ENCODE measurements at places on chromosomes 6 and 20.

GRCh38 chr6:110815015-110815410, 256 bp downstream of the CDK19 start:
- DNase-seq, result no peak

- no peak for DNase-seq
Observed at GRCh38 chr6:20254295-20254694, 42.0 kb upstream of the MBOAT1 start.

GRCh38 chr6:66866801-66867200, 1159.8 kb upstream of the EYS start:
- DNase-seq, result no peak

GRCh38 chr6:33344701-33345697, 27.5 kb upstream of the ZBTB22 start:
- DNase-seq, result peak; percentile 96

DNA sequence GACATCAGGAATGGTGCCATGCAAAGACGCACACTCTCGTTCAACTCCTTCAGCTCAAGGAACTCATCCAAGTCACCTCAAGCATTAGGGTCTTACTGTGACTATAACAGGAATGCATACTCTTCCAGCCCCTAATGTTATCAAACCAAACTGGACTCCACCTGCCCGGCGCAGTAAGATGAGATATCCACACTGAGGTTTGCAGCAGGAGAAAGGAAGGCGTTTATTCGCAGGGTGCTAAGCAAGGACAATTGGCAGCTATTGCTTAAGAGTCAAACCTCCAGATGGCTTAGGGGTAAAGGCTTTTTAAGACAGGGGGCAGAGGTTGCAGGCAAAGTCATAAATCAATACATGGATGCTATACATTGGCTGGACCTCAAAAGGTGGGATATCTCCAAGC, 159.4 kb upstream of the TAB2 start:
- no peak for DNase-seq

GRCh38 chr6:165884813-165885765, 222.0 kb upstream of the PDE10A start:
- DNase-seq, result peak; percentile 86

DNA sequence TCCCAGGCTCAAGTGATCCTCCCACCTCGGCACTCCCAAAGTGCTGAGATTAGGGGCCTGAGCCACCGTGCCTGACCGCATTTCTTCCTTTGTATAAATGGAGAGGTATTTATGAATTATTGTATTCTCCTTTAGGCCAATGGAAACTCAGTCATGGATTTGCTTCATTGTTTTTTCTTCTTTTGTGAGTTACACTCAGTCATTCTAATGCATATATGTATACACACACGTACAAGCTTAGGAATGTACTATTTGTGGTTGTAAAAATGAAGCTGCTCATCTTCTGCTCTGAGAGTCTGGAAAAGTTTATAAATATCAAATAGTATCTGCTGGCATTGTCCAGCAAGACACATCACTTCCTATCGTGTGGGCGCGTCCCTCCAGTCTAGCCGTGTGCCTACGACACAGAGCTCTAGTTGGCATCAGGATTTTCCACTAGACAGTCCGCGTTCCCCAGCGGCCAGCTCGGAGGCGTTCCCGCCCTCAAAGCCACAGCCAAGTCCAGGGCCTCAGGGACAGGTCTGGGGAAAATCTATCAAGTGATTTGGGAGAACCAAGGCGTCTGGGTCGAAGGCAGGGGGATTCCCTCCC, 215.2 kb downstream of the NFATC2 start:
- no peak for DNase-seq

- DNase-seq, result no peak
Observed at GRCh38 chr6:98843271-98844243, 9.2 kb downstream of the POU3F2 start.

DNA sequence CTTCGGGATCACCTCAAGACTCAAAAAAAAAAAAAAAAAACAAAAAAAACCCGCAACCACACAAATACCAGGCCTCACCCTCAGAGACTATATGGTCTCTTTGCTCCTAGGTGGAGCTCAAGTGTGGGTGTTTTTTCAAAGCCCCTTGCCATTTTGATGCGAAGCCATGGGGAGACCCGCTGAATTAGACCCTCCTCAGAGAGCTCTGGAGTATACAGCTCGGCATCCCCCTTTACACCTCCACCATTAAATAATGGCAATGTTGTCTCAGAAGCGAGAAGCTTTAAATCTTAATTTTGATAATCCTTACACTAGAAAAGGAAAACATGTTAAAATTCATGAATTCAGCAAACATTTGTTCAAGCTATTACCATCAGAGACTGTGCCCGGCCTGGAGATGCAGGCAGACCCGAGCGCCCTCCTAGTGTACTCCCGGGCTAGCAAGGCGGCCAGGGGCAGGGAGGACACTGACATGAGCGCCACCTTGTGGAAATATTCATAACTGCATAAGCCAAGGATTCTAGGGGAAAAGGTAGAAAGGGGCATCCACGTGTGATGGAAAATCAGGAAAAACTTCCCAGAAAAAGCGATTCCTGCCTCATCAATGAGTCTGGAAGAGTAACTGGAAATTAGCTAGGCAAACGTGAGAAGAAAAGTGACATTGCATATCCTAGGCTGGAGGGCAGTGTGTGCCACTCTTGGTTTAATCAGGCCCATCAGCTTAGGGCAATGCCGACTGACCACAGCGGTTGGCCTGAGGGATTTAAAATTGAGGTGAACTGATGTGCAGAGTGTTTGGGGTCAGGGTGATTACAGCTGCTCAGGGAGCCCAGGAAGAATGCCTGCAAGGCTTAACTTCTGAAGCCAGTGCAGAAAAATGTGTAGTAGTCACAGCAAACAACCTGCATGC, 72.5 kb downstream of the B3GAT2 start:
- DNase-seq, result peak; percentile 81

DNA sequence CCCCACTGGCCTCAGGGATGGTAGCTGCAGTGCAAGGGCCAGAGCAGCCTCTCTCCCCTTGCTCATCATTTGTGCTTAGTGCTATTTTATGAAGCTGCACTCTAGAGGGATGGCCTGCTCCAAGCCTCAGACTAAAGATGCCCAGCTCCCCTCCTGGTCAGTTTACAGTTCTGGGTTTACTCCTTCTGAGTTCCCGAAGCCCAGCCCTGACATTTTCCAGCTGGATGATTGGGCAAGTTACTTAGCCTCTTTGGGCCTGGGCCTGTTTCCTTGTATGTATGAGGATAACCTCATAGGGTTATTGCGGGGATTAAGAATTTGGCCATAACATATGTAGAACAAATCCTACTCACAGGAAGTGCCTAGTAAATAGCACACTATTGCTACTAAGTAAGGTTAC, 31.8 kb upstream of the EMILIN3 start:
- DNase-seq, result no peak

DNA sequence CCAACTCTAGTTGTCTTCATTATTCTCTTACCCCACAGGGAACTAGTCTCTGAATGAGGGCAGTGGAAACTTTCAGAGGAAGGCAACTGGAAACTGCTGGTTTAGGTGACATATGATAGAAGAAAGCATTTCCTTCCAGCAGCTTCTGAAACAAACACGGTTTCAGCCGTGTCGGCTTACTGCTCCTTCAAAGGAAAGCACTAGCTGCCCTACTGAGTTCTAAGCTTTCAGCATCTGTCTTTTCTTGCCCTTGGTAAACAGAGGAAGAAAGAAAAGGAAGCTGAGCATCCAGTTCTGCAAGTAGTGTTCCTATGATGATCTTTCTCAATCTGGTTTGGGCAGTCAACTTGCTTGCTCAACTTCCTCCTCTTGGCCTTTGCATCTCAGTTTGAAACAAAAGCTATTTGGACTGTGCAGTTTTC, 117.5 kb upstream of the CEP85L start:
- peak; percentile 59 for DNase-seq

DNA sequence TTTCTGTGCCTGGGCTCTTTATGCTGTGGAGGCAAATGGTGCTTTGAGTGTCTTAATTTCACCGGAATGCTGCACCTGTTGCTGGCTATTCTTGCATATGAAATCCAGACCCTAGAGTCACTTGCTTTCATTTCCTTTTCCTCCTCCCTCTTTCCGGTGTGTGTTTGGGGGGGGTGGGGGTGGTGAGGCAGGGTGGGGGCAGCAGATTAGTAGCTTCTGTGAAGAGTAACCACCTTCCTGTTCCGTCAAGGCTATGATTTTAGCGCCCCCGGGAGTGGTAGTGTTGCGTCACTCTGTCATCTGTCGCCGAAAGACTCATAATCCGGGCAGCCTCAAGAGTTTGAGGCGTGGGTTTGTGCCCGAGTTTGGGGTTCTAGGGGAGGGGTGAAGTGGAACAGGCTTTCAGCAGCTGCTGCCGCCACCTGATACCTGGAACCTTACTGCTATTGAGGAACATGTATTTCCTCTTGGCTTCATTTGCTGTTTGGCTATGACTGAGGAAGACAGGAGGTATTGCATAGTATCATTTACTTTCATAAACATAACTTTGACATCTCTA, 49.1 kb downstream of the UTRN start:
- DNase-seq, result peak; percentile 67

- no peak for DNase-seq
Observed at GRCh38 chr20:52096117-52096516, 95.5 kb downstream of the ZFP64 start.

DNA sequence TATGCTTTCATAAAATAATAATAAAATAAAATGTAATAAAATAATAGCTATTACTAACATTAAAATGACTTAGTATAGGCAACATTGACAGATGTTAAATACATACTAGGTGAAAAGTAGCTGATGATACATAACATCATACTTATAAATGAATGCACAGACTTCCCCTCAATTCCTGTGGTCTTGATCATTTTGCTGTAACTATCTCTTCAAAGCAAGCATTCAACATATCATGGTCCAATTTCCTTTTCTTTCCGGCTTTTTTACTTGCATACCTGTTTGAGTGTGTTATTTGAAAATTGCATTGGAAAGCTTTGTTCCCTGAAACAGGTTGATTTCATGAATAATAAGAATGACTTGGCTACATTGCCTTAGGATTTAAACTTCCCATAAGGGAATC, 309.3 kb downstream of the HDGFL1 start:
- DNase-seq, result no peak

GRCh38 chr6:12801141-12801540, 84.6 kb downstream of the PHACTR1 start:
- DNase-seq, result no peak

- no peak for DNase-seq
Observed at GRCh38 chr20:20369250-20370093, 1.6 kb downstream of the INSM1 start.

DNA sequence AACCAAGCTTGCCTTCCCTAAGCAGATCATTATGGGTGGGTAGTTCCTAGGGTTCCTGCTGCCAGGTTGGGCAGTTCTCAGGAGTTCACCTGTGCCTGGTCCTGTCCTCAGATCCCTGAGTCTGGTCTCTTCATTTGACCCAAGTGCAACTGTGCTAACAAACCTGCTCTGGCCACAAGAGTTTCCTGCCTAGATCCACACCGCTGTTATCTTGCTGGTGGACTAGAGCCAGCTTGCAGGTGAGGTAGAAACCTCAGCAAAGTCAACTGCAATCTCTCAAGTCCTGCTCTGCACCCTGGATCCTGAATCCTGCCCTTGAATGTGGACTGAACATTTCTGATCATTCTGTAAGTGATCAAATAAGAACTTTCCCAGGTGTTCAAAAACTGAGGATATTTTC, 191.8 kb upstream of the LRFN2 start:
- no peak for DNase-seq

DNA sequence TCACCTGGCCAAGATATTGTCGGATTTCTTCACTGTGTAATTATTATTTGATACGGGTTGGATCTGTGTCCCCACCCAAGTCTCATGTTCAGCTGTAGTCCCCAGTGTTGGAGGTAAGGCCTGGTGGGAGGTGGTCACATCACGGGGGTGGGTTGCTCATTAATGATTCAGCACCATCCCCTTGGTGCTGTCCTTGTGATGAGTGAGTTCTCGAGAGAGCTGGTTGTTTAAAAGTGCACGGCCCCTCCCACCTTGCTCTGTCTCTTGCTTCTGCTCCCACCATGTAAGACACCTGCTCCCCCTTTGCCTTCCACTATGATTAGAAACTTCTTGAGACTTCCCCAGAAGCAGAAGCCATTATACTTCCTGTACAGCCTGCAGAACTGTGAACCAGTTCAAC, 173.9 kb upstream of the PMEPA1 start:
- no peak for DNase-seq

GRCh38 chr6:149128489-149129145, 188.9 kb upstream of the TAB2 start:
- peak; percentile 95 for DNase-seq

- peak; percentile 32 for DNase-seq
Observed at GRCh38 chr6:35474131-35474941, 6.1 kb downstream of the RPL10A start.

- no peak for DNase-seq
Observed at GRCh38 chr6:2108700-2109306, 136.6 kb downstream of the GMDS start.

DNA sequence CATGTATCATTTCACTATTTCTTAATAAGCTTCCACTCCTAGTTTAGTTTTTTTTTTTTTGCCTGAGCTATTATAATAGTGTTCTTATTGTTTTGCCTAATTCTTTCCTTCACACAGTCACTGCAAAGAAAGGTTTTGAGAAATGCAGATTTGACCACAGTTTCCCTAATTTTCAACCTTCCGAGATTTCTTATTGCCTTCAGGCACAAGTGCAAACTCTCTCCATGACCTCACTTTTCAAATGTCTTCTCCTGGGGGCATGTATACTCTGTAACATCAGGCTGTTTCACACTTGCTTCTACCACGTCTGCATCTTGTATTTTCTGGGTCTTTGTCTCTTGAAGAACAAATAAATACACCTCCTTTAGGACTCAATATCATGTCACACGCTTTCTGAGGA, 339.0 kb upstream of the CITED2 start:
- no peak for DNase-seq

- no peak for DNase-seq
Observed at GRCh38 chr20:20797521-20798310, 85.3 kb upstream of the RALGAPA2 start.

GRCh38 chr6:45477790-45478189, 100.1 kb upstream of the SUPT3H start:
- DNase-seq, result no peak

GRCh38 chr20:43957392-43957791, 42.7 kb downstream of the TOX2 start:
- DNase-seq, result no peak

GRCh38 chr6:151434369-151434768, 17.6 kb downstream of the RMND1 start:
- no peak for DNase-seq

- DNase-seq, result no peak
Observed at GRCh38 chr20:11952639-11953038, 34.9 kb downstream of the BTBD3 start.

DNA sequence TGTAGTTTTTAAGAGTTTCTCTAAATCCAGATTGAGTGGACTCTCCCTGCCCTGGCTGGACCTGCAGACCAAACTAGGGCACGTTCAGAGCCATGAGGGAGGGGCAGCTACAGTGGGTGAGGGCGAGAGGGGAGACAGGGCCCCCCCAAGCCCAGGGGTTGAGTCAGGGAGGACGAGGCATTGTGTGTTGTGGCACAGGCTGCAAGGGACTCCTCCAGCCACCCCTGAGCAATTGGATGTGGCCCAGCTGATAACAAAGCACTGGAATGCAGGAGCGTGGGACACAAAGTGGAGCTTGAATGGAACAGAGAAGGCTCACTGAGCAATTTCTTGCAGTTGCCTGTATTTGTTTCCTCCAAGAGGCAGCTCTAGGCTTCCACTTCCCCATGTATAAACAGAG, 43.5 kb upstream of the MYL9 start:
- DNase-seq, result no peak

GRCh38 chr6:155314773-155315515, 660 bp upstream of the TFB1M start:
- peak; percentile 95 for DNase-seq

Data from hematopoietic multipotent progenitor cell treated with erythropoietin and hydrocortisone succinate and interleukin-3 and kit ligand, for 6 days (in vitro differentiated cells).